Left ventricle myocardium superior (tissue), 1 donor: ENCODE measurements at places on chromosomes 13 and 19. TPM values are rescaled to one million over a fixed set of nuclear protein-coding genes. Genes with fewer than 3 reads are reported as not detected.

DNA sequence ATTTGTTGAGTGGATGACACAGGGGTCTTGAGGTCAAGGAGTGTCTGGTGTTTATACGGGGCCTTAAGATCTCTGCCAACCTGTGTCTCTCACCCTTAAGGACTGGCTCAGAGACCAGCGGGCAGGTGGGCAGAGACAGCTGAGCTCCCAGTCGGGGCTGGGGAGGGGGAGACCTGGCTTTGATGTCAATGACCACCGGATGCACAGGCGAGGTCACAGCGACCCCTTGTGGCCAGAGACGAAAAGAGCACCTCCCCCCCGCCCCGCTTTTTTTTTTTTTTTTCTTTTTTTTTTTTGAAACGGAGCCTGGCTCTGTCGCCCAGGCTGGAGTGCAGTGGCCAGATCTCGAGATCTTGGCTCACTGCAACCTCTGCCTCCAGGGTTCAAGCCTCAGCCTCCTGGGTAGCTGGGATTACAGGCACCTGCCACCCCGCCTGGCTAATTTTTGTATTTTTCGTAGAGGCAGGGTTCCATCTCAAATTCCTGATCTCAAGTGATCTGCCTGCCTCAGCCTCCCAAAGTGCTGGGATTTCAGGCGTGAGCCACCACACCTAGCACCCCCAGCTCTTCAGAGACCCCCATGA lies 12.1 kb upstream of the KLK14 start:
- peak; percentile 49 for DNase-seq

Gene ADGRE3
- total RNA-seq, result not detected

- DNase-seq, result no peak
Measured at GRCh38 chr19:46913852-46914430, 53.1 kb downstream of the ARHGAP35 start.

DNA sequence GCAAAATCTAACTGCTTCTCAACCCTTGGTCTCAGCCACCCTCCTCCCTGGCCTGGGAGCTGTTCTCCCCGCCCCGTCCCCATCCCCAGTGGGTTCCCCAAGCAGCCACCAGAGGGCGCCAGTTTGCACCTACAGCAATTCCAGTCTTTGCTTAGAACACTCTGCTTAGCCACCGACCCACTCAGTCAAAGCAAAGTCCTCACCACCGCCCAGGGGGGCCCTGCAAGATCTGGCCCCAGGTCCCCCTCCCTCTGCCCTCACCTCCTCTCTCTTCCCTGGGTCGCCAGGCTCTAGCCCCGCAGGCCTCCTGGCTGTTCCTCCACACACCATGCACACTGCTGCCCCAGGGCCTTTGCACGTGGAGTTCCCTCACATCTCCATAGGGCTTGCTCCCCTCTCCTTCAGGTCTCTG lies 12.4 kb downstream of the TMEM143 start:
- peak; percentile 79 for DNase-seq

GRCh38 chr19:19504754-19505668 lies 10.3 kb downstream of the TSSK6 start:
- no peak for DNase-seq
